ENCODE measurements at places on chromosomes 11 and 22. TPM values are rescaled to one million over a fixed set of nuclear protein-coding genes. Genes with fewer than 3 reads are reported as not detected.
A peak's percentile ranks its signal among the peaks of the same experiment; 100 is the strongest.

Gene UBQLNL
- not detected for total RNA-seq

Gene KCNJ4
- not detected for total RNA-seq

Gene SLC5A1
- total RNA-seq = 23.4 TPM

Gene CDC42EP2
- 7.8 TPM for total RNA-seq

Gene F2
- total RNA-seq = 1.2 TPM

Gene CARD10
- 60.5 TPM for total RNA-seq

Gene RFPL3
- not detected for total RNA-seq

Gene OR52E8
- total RNA-seq = not detected

- no peak for DNase-seq
These were observed 1363.0 kb downstream of the TBC1D22A start for GRCh38 chr22:48125416-48125815.

DNA sequence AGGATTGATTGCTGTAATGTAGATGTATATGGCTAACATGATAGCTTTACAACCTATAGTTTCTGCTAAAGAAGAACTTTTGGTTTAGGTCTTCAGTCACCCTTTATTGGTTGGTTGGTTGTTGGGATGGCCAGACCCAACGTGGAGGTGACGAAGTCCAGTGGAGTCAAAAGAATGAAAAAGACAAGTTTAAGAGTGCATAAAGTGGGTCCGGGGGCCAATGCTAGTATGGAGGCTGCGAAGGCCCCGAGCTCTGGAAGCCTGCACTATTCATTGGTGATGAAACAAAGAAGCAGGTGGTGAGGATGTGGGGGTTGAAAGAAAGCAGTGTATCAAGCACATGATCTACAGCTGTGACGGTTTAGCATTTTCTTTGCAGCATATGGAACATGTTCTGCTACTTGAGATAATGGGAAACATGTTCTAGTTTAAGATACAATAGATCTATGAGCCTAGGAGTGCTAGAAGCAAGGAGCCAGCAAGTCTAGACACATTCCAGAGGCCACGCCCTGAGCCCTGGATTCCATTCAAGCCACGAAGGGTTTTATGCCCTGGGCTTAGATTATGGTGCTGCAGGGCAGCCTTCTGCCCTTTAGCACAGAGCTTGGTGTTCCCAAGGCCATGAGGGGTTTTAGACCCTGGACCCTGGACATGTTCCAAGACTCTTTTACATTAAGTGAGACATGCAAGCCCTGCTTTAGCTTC lies 6.3 kb downstream of the TCP11L1 start:
- DNase-seq = peak; percentile 80

DNA sequence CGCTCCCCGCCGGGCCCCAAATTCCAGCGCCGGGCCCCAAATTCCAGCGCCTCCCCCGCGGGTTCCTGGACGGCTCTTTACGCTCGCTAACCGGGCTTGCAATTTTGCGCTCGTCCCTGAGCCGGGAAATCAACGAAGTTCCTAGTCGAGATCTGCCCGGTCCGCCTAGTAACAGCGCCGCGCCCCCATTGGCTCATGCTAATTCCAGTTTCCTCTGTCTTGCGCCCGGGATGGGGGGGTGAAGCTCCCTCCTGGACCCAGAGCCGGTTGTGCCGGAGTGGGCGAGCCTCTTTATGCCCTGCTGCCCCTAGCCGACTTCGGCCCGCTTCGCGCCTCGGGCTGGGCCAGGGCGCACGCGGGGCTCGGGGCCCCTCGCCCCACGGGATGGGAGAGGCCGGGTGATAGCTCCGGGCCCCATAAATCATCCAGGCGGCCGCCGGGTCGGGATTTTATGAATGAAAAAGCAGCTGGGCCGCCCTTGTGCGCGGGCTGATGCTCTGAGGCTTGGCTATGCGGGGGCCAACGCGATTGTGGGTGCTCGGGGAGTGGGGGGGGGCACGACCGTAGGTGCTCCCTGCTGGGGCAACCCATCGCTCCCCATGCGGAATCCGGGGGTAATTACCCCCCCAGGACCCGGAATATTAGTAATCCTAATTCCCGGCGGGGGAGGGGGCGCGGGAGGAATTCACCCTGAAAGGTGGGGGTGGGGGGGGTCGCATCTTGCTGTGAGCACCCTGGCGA lies 1.8 kb upstream of the CCND1 start:
- peak; percentile 96 for DNase-seq

GRCh38 chr11:46363031-46363407 lies 15.8 kb downstream of the DGKZ start:
- DNase-seq = no peak

DNA sequence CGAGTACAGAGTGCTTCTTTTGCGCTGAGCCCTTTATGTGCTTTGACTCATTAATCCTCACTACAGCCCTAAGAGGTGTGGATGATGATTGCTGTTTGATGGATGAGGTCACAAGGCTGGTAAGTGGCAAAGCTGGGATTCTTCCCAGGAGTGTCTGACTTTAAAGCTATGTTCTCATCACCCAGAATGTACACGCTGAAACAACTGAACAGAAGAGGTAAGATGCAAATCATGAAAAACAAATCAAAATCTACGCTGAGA lies 37.7 kb upstream of the CREB3L1 start:
- DNase-seq = no peak

GRCh38 chr11:2413742-2414579 lies 13.4 kb downstream of the TSSC4 start:
- DNase-seq = no peak

DNA sequence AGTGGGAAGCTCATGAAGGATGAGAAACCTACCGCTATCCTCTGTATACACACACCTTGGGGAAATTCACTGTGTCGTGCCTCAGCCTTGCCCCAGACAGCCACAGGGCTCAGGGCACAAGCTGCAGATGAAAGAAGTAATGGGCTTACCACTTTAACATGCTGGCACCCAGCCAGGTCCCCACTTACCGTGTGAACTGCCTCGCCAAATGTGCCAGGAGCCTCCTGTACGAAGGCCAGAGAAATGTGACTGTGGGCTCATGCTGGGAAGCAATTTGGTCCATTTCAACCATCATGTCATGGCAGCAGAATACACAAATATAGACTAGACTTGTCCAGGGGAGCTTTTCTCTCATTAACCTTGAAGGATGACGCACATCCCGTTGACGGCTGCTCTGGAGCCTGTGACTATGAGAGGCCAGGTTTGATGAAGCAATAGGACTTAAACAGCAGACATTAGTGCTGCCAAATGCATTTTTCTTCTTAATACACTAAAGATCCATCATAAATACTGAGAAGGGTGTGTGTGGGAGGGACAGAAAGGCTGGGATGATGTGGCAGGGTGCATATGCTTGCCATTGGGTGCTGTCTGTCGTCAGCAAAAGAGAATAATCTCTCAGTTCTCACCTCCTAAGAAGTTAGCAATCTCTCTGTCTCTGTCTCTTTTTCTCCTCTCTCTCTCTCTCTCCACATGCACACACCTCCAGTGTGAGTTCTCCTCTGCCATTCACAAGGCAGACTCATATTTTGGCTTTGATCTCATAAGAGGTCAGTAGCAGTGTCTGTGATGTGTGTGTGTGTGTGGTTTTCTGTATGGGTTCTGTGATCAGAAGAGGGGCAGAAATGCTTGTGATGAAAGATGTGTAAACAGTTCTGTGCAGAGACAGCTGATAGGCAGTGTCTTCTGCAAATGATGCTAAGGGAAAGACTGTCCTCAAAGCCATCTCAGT lies 142.4 kb downstream of the KIRREL3 start:
- DNase-seq = no peak

GRCh38 chr22:49329636-49330035 lies 498.0 kb downstream of the BRD1 start:
- no peak for DNase-seq

DNA sequence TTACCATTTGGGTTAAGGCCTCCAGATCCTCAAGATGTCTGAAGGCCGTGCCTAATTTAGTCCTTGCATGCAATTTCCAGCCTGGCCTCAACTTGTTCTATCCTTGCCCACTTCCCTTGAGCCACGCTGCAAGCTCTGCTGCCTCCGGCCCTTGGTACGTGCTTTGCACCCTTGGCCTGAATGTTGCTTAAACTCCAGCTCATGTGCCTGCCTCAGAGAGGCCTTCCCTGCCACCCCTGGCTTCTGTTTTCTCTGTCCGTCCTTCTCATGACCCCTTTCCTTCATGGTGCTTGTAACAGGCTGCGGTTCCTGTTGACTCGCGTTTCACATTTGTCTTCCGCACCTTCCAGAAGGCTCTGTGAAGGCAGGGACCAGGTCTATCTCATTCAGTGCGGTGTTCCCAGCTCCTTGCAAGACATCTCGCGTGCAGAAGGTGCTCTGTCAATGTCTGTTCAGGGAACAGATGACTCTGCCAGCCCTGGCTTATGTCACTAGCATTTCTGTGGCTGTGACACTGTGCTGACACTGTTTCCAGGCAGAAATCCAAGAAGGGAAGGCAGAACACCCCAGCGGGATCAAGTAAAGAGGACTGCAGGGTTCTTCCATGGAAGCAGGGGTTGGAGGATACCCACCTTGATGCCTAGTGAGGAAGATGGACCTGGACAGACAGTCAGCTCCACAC lies 61.8 kb downstream of the FBLN1 start:
- DNase-seq = no peak

DNA sequence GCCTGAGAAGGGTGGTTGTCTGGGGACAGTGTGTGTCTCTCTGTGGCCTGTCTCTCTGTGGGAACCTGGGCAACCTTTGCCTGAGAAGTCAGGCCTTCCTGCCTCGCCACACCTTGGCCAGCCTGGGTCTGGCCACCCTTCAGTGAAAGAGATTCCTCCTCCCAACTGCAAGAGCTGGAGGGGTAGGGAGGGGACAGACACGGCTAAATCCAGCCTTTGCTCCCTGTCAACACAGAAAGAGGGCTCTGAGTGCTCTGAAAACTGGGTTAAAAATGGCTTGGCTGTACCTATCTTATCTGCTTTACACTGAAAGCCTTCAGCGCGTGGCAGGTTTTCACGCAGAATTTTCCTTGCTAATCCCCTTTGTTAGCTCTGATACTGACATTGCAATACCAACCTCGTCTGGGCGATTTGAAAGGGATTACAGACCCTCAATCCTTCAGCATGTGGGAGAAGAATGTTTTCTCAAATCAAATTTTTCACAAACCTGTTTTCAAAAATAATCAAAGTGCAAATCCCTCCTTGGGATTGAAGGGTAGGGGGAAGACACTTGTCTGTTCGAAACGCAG lies 163.7 kb downstream of the DSCAML1 start:
- no peak for DNase-seq

- no peak for DNase-seq
These were observed 10.7 kb upstream of the FAM83F start for GRCh38 chr22:39984006-39984405.

GRCh38 chr22:37500745-37501609 lies 14.8 kb upstream of the MFNG start:
- DNase-seq = peak; percentile 53

GRCh38 chr22:49553076-49553475 lies 274.6 kb downstream of the BRD1 start:
- DNase-seq = no peak

- no peak for DNase-seq
These were observed 2.7 kb downstream of the PPFIBP2 start for GRCh38 chr11:7516475-7516874.

- DNase-seq = no peak
These were observed 105.8 kb downstream of the ARHGAP20 start for GRCh38 chr11:110606415-110606814.

- no peak for DNase-seq
These were observed 89.5 kb upstream of the HTATIP2 start for GRCh38 chr11:20274031-20274430.

DNA sequence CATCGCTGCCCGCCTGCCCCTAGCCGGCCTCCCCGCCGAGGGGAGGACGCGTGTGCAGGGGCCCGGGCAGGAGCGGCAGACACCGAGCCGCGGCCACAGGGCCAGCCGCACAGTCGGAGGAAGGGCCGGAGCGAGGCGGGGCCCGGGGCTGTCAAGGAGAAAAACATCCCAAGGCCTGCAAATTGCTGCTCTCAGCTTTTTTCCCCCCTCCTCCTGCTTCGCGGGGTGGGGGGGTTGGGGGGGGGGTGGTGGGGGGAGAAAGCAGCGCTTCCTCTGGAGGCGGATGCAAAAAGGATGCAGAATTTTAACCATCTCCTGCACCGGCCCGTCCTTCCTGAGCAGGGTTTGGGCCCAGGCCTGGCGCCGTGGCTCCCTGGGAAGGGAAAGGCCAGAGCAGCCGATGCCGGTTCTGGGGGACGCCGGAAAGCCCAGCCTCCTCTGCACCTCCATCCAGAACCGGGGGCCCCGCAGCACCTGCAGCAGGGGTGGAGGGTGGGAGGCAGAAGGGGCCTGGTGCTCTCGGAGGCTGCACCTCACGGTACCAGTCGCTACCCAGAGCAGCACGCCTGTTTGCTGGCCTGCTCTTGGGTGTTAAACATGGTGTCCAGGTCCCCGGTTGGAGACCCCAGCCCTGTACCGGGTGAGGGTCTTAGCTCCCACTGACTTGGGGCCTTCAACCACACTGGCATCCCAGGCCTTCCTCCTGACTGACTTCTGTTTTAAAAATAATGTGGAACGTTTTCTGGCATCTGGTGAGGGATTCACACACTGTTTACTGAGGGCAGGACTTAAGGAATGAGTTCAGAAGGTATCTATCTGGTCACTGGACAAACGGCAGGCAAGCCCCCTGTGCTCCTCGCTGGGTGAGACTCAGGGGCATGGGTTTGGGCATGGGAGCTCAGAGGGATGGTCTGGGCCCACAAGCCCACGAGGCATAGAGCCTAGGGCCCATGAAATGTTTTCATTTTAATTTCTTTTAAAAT lies 77.4 kb upstream of the WNT7B start:
- peak; percentile 68 for DNase-seq

DNA sequence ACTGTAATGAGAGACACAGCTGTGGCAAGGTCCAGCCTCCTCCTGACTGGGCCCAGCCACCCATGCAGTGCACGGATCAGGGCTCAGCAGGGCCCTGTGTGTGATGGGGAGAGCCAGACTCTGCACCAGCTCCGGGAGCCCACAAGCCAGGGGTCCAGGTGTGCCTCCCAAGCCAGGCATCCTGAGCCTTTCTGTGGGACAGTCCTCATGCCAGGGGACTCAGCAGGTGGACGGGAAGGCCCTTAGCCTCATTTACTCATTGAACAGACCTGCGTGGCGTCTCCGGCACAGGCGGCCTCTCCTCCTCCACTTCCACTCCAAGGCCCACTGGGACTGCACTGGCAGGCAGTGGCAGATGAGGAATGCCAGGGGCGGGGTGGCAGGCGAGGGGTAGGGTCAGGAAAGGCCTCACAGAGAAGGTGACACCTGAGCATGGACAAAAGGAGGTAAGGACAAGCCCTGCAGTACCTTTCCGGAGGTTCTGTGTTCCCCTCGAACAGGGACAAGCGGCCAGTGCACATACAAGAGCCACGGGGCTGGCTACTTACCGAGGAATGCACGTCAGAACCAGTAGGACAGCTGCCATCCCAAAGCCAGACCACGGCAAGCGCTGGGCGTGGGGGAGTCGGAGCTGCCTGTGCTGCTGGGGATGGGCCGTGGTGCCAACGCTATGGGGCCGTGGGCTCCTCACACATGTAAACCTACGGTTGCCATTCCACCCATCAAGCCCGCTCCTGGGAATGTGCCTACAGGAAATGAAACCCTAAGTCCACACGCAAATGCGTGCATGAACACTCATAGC lies 52.7 kb downstream of the IGF2 start:
- DNase-seq = no peak

Measured in colonic mucosa (tissue), 4 donors.